ELR (cell line): ENCODE measurements at places on chromosomes 16 and 17.

- peak; percentile 61 for DNase-seq
Measured at GRCh38 chr17:80861892-80862291, 129.7 kb upstream of the CHMP6 start.

DNA sequence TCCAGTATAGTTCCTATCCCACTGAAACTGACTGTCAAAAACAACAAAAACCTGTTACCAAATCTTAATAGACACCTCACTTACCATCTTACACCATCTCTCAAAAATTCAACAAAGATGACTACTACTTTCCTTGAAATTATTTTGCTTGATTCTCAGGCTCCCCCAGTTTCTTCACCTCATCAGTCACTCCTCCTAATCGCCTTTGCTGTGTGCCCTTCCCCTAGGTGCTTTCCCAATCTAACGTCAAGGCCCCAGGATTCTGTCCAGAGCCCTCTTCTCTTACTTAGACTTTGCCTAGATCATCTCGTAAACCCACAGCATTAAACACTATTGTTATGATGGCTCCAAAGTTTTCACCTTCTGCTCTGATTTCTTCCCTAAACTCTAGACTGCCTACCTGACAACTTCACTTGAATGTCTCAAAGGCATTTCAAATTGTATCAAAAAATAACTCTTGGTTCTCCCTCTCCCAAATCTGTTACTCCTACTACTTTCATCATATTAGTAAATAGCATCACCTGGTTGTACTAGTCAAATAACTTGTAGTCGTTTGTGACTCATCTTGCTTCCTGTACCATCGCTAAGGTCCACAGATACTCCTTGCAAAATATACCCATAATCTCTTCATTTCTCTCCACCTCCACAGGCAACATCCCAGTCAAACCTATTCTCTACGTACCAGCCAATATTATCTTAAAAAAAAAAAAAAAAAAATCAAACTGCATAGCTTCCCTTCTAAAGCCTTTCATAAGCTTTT, 18.0 kb downstream of the C16orf87 start:
- peak; percentile 20 for DNase-seq

DNA sequence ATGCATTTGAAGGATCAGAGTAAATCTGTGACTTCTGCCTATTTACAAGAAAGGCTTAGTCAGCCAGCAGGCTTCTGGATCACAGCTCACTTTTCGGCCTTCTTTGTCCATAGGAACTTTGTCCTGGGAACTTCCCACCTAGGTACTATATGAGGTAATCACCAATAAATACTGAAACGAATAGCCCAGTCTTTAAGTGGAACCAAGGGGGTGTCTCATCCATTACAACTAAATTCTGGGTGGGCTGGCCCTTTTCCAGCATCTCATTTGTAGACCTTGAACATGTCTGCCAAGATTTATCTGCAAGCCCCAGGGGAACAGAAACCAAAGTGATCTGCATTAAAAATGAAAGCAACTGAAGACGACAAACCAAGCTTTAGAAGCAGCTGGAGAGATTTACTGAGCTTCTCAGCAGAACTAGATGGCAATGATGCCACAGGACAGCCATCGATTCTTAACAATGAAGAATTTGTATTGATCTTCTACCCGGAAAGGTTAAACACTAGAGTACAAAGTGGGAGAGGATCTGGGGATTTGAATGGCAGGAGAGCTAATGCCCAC, 55.5 kb downstream of the SNX11 start:
- DNase-seq, result peak; percentile 25

DNA sequence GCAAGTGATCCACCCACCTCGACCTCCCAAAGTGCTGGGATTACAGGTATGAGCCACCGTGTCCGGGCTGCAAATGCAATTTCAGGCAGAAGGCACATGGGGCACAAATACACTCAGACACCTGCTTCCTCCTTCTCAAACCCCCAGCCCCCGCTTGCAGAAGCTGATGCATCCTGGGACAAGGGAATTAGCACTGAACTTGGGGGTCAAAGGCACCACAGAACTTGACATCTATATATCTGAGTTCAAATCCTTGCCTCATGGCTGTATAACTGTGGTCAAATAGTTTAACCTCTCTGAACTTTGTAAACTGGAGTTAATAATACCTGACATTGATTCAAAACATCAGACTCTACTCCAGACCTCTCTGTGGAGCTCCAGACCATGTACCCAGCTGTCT, 4.1 kb upstream of the ARL5C start:
- DNase-seq, result no peak

GRCh38 chr16:5605404-5605803, 507.8 kb upstream of the EEF2KMT start:
- no peak for DNase-seq

DNA sequence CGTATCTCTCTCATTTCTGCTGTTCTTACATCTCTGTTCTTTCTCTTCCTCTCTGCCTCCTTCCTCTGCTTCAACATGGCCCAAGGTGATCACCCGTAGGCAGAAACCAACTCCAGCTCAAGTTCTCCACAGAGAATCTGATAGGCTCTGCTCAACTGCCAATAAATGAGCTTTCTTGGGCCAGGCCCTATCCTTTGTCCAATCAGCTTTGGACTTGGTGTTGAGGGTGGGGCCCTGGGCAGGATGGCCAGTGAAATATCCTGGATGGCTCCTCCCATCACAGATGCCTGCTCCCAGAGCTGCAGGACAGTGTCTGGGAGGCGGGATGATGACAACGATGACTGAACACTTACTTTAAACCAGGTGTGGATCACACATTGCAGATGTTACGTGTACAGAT, 17.4 kb upstream of the BRD7 start:
- peak; percentile 29 for DNase-seq

GRCh38 chr17:57466017-57466471, 209.7 kb downstream of the MSI2 start:
- no peak for DNase-seq

GRCh38 chr16:11423315-11424117, 78.3 kb downstream of the RMI2 start:
- DNase-seq, result no peak

GRCh38 chr17:80774643-80775281, 216.9 kb upstream of the CHMP6 start:
- DNase-seq, result no peak

GRCh38 chr16:79253100-79253631, 347.4 kb downstream of the MAF start:
- no peak for DNase-seq

GRCh38 chr16:11966173-11966572, 1.2 kb downstream of the TNFRSF17 start:
- DNase-seq, result no peak

DNA sequence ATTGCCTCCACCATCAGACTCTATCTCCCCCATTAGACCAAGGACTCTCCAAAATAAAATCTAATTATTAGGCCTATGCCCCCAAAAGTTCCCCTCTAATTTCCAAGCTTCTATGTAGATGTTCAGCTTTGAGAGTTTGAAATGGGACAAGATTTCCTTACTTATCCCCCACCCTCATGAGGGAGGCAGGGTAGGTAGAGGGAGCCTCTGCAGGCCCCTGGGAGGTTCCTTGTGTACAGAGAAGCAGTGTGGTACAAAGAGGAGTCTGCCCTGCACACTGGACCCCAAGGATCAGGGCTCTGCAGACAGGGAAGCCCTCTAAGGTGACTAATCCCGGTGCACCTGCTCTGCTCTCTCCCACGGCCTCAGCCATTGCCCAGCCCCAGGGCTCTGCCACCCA, 2.5 kb downstream of the KRT17 start:
- no peak for DNase-seq

DNA sequence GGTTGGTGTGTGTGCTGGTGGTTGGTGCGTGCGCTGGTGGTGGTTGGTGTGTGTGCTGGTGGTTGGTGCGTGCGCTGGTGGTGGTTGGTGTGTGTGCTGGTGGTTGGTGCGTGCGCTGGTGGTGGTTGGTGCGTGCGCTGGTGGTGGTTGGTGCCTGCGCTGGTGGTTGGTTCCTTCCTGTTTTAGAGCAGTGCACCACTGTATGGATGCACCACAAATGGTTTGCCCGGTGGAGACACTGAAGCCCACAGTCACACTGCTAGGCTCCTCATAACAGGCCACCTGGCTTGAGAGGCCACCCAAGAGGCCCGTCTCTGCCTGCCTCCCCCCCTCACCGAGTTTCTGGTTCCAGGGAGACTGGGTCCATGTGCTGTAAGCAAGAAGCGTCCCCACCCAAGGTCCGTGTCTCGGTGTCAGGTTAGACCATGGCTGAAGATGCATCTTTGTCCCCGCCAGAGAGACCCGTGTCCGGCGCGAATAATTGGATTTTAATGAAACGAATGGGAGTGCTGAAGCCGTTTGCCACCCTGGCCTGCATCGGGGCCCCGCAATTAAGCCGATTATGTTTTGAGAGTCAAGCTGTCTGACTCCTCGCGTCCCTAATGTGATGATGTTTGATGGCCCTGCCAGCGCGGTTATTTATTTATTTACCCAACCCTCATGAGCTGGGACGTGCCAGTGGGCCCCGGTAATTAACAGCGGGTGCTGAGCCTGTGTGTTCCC, 161.3 kb upstream of the GSE1 start:
- no peak for DNase-seq

- peak; percentile 62 for DNase-seq
Measured at GRCh38 chr17:38922538-38923297, 2.7 kb upstream of the LASP1NB start.

DNA sequence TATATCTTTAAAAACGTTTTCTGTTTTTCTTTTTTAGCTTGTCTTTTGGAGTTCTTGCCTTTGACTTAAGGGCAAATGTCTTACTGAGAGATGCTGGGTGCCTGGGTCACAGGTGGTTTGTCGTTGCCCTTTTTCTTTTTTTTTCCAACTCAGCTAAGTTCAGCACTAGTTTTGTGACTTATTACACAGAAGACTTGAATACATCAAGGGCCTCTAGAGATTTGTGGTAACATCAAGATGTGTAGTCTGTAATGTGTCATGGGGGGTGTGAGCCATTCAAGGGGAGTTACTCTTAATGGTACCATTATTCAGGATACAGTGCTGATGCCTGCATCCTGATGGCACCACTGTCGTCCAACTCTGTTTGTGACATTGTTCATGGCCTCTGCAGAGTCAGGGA, 95.1 kb downstream of the PRKCA start:
- DNase-seq, result no peak

GRCh38 chr16:3716831-3717234, 491 bp downstream of the TRAP1 start:
- peak; percentile 51 for DNase-seq

- peak; percentile 45 for DNase-seq
Measured at GRCh38 chr16:10922328-10923145, 19.7 kb downstream of the DEXI start.

DNA sequence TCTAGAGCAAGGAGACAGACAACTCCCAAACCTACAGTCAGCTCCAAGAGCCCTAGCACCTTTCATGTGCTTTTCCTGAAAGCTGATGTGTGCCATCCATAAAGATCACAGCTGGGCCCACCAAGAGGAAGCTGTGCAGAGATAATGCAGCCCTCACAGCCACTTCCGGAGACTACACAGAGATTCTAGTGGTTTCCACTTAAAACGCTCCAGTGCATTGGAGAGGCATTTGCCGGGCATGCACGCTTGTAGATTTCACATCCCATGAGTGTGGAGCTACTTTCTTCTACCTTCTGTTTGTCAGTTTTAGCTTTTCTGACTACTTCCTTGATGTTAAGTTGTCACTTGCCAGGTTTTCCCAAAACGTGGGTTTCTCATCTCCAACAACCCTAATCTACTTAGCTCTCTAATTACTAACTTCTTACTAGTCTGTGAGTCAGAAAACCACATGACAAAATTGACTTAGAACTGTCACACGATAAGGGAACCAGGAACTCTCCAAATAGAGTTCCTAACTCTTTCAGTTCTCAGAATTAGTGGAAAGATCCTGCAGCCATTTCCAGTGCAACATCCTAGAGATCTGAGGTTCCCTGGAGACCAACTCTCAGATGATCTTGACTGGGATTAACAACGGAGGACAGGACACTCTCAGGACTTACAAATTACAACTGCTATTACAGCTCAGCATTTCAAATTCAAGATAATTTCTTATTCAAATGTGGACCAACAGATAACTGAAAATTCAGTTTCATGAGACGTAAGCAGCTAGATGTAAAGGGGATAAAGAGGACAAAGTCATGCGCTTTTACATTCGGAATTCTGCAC, 28.6 kb downstream of the PMP22 start:
- peak; percentile 30 for DNase-seq

DNA sequence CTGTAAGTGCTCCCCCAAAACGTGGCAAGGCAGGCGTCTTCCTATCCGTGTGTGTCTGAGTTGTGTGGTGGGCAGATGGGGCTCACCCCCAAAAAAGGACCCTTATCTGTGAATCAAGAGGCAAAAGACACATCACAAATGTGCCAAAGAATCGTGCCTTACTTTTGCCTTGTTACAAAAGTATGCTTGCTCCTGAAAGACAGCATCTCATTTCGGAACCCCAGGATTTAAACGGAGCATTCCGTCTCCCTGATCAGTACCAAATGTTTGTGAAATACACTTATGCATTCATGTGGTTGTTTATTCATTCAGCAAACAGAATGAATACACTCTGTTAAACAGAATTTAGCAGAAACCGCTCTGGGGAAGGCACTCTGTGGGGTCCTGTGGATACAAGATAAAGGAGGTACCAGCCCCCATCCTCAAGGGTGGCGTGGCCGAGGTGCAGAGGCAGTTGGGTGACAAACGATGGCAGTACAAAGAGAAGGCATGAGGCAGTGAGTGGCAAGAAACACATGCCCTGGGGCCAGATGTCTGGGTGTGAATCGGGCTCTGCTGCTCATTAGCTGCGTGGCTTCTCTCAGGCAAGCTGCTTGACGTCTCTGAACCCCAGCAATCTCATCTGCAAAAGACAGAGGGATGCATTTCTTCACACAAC, 654 bp downstream of the WFDC1 start:
- no peak for DNase-seq

GRCh38 chr17:63295839-63296590, 150.1 kb downstream of the CYB561 start:
- no peak for DNase-seq

- no peak for DNase-seq
Measured at GRCh38 chr17:57168695-57169094, 83.6 kb downstream of the AKAP1 start.

GRCh38 chr16:89065458-89065822, 28.2 kb upstream of the ACSF3 start:
- no peak for DNase-seq

DNA sequence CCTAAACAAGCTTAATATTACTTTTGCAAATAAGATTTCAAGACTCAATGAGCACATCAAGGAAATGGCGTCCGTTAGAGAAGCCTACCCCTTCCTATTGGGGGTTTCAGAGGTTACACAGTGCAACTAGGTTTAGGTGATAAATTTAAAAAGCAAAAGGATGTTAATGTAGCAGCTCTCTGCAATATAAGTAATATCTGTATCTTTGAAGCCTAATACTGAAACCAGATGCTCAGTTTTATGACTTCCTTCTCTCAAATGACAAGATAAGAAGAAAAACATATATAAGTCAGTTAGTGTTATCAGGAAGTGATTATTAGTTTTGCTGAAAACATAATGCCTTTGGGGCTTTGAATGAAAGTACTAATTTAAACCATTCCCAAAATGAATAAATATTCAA, 54.3 kb upstream of the MED13 start:
- DNase-seq, result no peak

- no peak for DNase-seq
Measured at GRCh38 chr16:17343728-17344127, 127.0 kb downstream of the XYLT1 start.
